ENCODE measurements at places on chromosomes 11 and 22.
A peak's percentile ranks its signal among the peaks of the same experiment; 100 is the strongest.

- no peak for DNase-seq
These were observed at the start of gene OR4C11 for GRCh38 chr11:55607545-55607944. TSS of gene OR4C11 (minus strand) at chr11:55607645. CDS start at chr11:55604373, 3,272 bp downstream.

DNA sequence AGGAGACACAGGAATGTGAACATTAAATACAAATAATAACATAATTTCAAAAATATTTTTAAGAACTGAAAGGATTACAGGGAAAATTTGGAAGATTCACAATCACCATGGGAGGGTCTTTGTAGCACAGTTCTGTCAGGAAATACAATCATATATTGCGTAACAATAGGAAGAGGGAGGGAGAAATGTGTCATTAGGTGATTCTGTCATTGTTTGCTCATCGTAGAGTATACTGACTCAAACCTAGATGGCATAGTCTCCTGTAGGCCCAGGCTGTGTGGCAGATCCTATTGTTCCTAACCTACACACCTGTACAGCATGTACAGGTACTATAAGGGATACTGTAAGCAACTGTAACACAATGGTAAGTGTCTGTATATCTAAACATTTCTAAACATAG lies 330.4 kb downstream of the BRD1 start:
- DNase-seq, result no peak

GRCh38 chr11:12216041-12216451 lies 105.7 kb downstream of the MICAL2 start:
- no peak for DNase-seq

DNA sequence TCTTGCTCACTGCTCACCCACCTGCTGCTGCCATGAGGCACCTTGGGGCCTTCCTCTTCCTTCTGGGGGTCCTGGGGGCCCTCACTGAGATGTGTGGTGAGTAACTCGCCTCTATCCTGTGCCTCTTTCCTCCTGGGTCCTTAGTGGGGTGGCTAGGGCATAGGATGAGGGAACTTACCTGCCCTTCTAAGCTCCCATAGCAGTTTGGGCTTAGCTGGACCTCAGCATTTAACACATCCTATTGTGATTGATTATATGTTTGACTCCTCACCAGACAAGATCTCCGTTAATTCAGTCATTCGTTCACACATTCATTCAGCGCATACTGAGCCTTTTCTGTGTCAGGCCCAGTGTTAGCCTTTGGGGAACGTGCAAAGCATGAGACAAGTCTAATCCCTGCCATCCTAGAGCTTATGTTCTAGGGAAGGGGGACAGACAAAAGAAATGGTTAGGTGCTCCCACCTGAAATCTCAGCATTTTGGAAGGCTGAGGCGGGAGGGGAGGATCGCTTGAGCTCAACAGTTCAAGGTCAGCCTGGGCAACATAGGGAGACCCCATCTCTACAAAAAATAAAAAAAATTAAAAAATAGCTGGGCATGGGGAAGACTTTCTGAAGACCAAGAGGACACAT lies 441 bp downstream of the TCN2 start:
- no peak for DNase-seq

- DNase-seq, result no peak
These were observed 91.2 kb upstream of the CSNK2A3 start for GRCh38 chr11:11444027-11444803.

- DNase-seq, result no peak
These were observed 8.3 kb upstream of the DLAT start for GRCh38 chr11:112016765-112017376.

DNA sequence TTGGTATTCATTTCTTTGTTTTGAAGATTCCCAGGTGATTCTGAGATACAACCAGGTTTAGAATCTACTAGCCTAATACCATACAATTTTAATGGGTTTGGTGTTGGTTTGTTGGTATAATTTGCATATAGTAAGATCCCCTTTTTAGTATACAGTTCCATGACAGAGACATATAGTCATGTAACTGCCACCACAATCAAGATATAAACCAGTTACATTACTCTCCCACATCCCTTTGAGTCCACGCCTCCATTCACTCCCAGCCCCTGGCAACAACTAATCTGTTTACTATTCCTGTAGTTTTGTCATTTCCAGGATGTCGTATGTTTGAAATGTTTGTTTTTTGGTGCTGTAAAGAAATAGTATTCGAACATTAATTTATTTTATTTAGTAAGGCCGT lies 4.3 kb downstream of the ASRGL1 start:
- no peak for DNase-seq

DNA sequence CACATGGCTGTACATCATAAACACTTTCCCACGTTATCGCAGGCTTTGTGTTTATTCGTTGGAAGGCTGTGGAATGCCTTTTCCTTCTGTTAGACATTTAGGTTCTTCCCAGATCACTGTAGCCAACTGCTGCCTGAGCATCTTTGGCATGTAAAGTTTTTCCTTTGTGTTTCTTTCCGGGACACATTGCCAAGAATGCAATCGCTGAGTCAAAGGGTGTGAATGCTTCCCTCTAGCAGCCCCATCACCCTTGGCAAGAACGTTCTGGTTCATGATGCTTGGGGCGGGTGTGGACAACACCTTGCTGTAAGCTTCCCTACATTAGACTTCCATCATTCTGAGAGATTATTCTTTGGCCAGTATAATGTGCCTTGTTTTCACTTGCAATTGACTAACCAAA lies 136.2 kb downstream of the OSBP2 start:
- DNase-seq, result peak; percentile 30

DNA sequence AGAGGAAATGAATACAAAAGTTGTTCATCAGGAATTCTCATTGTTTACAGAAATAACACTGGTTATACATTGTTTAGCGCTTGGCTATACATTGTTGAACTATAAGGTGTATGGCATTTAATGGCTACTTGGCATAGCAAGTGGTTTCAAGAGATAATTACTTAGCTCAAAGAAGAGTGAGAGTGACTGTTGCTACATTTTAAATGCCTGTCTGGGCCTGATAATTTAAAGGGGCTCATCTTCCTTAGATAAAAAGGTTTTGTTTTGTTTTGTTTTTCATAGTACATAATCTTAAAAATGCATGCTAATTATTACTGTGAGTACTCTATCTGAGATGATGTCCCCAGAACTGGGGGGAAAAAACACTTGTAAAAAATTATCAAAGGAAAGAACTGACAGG lies 1.5 kb upstream of the SMPD1 start:
- no peak for DNase-seq

- no peak for DNase-seq
These were observed 16.9 kb downstream of the IL17RA start for GRCh38 chr22:17101475-17102296.

- no peak for DNase-seq
These were observed 10.0 kb downstream of the PRR33 start for GRCh38 chr11:1881442-1882264.

DNA sequence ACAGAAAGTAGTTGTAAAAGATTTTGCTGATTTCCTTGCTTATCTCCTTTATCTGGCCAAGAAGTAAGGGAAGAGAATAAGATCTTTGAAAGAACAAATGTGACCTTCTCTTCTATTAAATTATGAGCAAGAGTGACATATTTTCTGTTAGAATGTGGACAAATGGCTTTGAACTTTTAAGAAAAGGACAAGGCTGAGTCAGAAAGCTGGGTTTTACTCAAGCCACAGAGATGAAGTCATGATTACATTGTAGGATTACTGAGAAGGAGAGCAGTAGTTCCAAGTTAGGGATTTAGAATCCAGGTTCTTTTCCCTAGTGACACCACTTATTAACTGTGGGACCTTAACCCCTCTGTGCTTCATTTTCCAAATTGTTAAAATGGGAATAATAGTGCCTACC lies 13.5 kb downstream of the CCDC90B start:
- no peak for DNase-seq

- no peak for DNase-seq
These were observed 15.4 kb upstream of the OR4D5 start for GRCh38 chr11:123924027-123924426.

DNA sequence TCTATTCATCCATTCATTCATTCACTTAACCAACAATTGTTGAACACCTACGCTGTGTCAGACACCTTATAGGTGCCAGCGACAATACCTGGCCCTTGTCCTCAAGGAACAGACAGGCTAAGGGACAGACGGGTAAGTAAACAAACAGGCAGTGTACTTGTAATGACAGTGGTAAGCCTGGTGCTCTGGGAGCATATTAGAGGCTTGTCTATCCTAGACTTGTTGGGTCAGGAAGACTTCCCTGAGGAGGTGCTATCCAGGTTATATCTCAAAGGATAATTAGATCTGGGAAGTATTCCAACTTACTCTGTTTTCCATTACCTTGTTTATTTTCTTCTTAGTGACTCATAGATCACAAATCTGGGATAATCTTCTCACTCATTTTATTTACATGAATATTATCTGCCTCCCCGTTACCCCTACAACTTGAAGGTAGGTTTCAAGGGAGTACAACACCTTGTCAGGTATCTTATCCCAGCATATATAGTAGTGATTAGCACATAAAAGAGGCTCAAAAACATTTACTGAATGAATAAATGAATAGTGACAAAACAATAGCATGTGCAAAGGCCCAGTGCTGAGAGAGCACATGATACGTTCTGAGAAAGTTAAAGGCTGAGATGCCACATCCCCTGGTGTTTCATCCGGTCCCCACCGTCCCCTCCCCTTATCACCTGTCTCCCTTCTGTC lies 75.3 kb upstream of the NCAM1 start:
- DNase-seq, result no peak

DNA sequence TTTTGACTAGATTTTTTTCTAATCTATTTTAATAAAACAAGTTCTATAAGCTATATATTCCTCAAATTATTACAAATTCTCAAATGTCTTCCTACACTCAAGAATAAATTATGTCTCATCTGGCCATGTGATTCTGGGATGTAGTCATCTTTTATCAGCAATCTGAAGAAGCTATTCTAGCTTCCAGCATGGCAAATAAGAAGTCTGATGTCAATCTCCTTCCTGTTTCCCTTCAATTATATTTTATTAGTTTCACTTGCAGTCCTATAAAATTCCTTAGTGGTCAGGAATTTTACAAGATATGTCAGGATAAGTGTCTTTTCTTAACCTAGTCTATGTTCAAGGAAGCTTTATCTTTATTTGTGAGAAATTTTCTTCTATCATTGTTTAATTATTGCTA lies 10.4 kb upstream of the ANO3 start:
- DNase-seq, result no peak

DNA sequence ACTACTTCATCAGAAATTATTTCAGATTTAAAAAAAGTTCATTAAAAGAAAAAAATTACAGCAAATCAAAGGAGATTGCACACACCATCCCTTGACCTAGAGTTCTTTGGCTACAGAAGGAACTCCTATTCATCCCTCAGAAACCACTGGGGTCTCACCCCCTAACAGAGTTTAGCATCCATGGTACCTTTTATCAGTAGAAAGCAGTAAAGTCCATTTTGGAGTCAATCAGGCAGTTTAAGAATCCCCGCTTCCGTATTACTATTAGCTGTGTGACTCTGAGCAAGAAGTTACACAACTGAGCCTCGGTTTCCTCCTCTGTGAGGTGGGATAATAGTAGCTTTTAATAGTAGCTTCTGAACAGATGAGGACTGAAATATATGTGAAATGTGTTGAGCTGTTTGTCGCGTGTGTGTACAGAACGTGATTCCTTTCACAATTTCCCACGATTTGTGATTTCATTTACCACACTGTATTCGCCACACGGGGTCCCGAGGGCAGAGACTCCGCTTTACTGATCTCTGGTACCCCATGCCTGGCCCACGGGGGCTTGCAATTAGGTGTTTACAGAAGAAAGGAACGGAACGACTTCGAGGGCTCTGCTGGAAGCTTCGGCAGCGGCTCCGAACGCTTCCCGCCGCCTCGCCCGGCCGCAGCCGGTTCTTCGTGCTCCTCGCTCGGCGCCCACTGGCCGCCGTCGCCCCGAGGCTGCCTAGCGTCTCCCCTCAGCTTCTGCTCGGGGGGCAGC lies 72.5 kb upstream of the ZBED5 start:
- DNase-seq, result peak; percentile 52

DNA sequence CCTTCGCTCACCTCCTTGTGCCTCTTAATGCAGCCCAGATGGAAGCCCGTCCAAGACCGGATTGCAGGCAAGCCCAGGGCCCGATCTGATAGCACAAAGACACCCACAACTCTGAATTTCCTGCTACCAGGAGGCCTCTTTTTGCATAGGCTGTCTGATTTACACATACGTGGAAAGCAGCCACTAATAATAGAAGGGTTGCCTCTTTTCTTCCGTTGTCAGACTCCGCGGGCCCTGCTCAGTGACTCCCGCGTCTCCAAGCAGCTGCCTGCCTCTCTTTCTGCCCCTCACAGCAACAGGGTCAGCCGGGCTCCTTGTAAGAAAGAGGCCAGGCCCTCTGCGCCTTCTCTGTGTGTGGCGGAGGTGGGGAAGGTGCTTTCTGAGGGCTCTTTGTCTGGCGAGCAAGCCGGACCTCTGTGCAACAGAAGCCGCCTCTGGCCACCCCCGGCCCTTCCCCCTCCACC lies 26.7 kb downstream of the FLI1 start:
- DNase-seq, result no peak

- DNase-seq, result peak; percentile 69
These were observed 22.6 kb downstream of the RTN4RL2 start for GRCh38 chr11:57482782-57483561.

- DNase-seq, result no peak
These were observed 62.7 kb upstream of the KCNQ1OT1 start for GRCh38 chr11:2762451-2762850.

DNA sequence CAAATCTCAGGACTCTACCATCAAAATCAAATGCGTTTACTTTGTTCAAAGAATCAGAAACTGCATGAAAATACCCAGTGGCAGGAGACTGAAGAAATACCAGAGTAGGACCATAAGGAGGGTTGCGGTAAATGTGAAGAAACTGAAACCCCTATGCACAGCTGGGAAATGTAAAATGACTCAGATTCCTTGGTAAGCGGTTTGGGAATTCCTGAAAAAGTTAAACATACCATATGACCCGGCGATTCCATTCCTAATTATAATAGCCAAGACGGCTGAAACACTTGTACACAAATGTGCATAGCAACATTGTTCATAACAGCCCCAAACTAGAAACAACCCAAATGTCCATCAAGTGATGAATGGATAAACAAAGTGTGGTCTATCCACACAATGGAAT lies 114.1 kb upstream of the GRAMD1B start:
- DNase-seq, result no peak

DNA sequence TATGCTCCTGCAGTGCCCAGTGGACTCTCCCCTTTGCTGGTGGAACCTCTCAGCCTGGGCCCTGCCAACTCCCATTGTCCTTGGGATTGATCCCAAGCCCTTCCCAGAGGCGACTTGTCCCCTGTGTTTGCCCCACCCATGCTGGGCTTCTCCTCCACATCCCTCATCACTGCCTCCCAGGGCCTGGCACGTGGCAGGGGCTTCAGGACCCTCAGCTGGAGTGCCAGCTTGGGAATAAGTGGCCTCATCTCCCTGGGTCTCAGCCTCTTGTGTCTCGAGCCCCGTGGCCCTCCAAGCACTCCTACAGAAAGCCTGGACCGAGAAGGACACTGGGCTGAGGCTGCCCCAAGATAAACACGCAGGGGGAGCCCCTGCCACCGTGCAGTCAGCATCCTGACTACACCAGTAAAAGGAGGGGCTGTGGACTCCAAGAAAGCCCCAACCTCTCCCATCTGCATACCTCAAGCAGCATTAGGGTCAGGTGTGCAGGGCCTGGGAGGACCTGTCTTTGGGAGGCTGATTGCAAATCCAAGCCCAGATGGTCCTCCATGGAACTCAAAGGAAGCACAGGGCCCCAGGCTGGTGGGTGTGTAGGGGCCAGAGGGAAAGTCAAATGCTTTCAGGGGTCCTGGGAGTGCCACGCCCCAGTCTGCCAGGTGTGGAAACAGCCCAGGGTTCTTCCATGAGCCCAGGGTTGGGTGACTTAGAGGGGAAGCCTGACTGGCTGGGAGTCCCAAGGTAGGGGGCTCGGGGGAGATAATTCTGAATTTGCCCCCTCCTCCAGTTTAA lies 9.5 kb upstream of the GNAZ start:
- no peak for DNase-seq

All from mesendoderm (in vitro differentiated cells).